ENCODE measurements at places on chromosomes 5 and 9.

GRCh38 chr5:108546939-108547338 lies 165.0 kb upstream of the FBXL17 start:
- no peak for DNase-seq

DNA sequence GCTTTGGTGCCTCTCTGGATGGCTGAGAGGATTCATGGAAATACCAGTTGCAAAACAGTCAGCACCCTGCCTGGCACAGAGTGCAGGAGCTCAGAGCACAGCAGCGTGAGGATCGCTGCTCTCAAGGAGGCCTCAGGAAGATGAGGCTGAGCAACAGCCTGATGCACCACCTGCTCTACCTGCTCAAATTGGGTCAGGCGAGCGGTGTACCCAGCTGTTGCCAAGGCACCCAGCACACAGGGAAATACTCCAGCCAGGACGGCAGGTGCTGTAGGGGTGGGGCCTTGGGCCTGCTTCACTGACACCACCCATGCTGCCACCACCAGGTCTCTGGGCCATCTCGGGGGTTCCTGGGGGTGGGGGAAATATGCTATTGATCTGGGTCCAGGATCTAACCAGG lies 4.3 kb downstream of the EEIG1 start:
- peak; percentile 57 for DNase-seq

DNA sequence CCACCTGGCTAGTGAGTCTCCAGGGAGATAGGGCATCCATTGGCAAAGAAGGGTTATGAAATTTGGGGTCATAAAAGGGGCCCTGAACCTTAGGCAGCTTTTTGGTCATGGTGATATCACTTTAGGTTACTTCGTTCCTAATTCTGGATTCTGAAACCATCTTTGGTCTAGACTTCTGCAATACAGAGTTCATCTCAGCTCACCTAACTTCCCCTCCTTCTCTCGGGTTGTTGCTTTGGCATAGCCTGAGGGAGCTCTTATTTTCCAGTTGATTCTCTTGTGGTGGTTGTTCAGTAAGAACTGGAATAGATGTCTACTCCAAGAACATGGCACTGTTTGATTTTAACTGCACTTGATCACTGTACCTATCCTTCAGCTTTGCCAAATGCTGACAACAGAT lies 148.9 kb upstream of the RUSC2 start:
- no peak for DNase-seq

- no peak for DNase-seq
These were observed 22.8 kb upstream of the PANK3 start for GRCh38 chr5:168601972-168602371.

Measured in CD4-positive, alpha-beta T cell treated with Interleukin-1 beta for 1 hour (primary cell).